ENCODE measurements at places on chromosomes 4 and X. TPM values are rescaled to one million over a fixed set of nuclear protein-coding genes. Genes with fewer than 3 reads are reported as not detected.

JADE3 gene
- 6.2 TPM for total RNA-seq

AADAT gene
- 5.4 TPM for total RNA-seq

LRBA gene
- total RNA-seq: 59.7 TPM

ASMT gene
- not detected for total RNA-seq

GAGE1 gene
- total RNA-seq: not detected

ADD1 gene
- total RNA-seq: 110 TPM

TLR8 gene
- total RNA-seq: not detected

F9 gene
- total RNA-seq: not detected

MAGEB1 gene
- not detected for total RNA-seq

NAP1L2 gene
- 0.59 TPM for total RNA-seq

MAGEE1 gene
- total RNA-seq: 0.89 TPM

WDR17 gene
- 2.7 TPM for total RNA-seq

DCK gene
- 14.3 TPM for total RNA-seq

SULT1B1 gene
- 0.59 TPM for total RNA-seq

NALF2 gene
- total RNA-seq: not detected

PTPN13 gene
- total RNA-seq: 46.9 TPM

All from smooth muscle cell of the umbilical artery (primary cell).